ENCODE measurements at places on chromosomes 2 and 18.

GRCh38 chr2:64750001-64750816, 96.5 kb upstream of the SERTAD2 start:
- DNase-seq = peak; percentile 32

- no peak for DNase-seq
These were observed 31.9 kb downstream of the CIB4 start for GRCh38 chr2:26609205-26609631.

DNA sequence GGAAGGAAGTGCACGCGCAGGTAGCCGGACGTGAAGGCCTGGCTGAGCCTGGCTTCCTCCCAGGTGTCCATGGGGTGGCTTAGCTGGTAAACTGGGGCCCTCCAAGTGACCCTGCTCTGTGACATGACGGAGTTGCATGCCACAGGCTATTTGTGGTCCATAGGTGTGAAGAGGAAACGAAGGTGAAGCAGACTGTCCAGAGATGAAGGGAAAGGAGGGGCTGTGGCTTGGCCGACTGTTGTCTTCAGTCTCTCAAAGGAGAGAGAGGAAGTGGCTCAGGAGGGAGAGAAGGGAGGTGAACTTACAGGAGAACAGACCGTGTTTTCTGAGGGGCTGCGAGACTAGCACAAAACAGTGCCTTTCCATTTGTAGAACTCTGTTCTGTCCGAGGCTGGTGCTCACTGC, 19.3 kb downstream of the INPP5D start:
- no peak for DNase-seq

GRCh38 chr2:143841935-143842334, 678.0 kb downstream of the ZEB2 start:
- no peak for DNase-seq

DNA sequence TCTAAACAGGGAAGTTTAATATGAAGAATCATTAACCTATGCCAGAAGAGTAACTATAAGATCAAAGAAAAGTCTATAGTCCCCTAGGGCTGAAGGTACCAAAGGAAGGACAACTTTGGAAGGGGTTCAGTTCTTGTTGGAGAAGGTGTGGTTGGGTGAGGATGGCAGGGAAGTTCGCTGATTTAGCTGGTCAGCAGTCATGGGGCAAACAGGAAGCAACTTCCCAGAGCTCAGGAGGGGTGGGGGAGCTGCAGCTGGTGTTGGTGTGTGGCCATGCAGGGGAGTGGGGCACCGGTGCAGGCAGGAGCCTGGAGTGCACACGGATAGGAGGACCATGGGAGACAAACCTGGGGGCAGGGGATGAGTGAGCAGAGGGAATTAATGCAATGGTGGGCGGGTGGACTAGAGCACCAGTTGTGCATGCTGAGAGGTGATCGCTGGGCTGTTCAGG, 34.0 kb downstream of the FHOD3 start:
- no peak for DNase-seq

DNA sequence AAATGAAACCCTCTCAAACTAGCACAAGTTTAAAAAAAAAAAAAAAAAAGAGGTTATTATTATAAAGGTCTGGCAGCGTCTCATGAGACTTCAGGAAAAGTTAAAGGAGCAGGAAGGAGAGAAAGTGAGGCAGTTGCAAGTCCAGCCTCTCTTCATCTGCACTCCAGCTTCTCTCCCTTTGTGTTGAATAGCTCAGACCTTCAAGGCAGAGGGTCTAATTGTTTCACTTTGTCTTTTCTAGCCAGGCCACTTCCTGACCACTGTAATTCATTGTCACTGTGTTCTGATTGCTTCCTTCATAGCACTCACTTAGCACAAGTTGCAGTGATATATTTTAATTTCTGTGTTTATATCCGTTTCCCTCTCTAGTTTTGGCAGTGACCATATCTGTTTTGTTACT, 99.9 kb downstream of the SPATS2L start:
- no peak for DNase-seq

DNA sequence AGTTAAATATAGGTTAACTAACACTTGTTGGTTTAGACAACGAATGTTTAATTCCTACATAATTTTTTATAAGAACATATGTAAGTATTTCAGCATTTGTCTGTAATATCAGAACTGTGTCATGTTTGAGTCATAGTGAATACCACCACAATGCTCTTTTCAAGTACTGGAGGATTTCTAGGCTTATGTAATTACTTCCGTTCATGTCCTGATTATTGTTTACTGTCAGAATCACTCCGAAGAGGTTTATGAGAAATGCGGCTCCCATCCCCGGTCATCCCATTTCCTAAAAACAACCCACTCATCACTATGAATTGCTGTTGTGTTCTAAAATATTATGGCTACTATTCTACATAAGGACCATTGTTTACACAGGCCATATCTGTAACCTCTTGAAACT, 45.1 kb downstream of the CDH19 start:
- DNase-seq = no peak

- DNase-seq = no peak
These were observed 57.8 kb upstream of the CBLN2 start for GRCh38 chr18:72601944-72602343.

- no peak for DNase-seq
These were observed 2.1 kb downstream of the RIT2 start for GRCh38 chr18:43113220-43113895.

DNA sequence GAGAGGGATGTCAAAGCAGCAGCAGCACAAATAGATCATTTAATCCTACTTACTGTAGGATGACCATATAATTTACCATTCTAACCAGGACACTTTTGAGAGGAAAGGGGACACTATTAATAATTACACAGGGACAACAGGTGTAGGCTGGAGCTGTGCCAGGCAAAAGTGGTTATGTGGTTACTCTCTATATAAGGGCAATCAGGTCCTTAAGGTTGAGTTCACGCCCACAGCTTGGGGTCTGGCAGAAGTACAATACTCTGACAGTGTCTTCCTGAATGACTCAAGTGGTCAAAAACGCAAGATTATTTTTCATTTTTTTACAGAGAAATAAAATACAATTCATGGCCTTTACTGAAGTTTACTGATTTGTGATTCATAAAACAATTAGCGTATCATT, 2.8 kb downstream of the PREPL start:
- DNase-seq = no peak

DNA sequence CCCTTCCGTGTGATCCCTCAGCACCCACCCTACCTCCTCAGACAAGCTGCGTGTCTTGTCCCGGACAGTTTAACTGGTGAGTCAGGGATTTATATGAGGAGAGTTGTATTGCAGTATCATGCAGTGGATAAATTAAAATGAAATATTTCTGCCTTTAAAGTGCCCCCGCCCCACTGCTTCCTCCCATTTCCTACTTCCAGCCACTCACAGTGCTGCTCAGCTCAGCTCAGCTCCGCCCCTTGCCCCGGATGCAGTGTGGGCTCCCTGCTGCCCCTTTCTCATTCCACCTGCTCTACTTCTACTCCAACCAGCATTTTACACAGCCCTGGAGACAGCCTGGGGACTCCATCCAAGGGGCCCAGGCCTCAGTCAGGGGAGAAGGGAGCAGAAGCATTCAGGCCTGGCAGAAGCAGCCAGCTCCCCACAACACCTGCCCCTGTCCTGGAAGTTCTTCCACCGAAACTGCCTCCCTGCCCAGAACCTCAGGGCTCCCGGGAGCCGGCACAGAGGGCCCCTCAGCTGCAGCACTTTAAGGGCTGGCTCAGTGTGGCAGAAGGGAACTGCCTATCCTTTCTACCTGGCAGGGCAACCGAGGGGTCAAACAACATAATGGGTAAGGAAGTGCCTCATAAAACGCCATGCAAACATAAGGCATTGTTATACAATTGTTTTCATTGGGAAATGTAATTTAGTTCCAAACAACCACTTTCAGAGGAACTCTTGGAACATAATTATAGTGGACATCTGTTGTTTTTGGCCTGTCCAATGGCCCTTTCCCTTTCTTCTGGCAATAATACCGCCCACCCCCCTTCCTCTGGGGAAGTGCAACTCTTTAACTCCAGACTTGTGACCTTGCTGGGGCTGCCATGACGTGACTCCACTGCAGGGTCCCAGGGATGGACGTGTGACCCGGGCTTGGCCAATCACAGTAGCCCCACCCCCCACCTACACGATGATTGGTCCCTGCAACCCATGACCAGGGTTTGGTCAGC, 102.3 kb downstream of the LIPG start:
- no peak for DNase-seq

DNA sequence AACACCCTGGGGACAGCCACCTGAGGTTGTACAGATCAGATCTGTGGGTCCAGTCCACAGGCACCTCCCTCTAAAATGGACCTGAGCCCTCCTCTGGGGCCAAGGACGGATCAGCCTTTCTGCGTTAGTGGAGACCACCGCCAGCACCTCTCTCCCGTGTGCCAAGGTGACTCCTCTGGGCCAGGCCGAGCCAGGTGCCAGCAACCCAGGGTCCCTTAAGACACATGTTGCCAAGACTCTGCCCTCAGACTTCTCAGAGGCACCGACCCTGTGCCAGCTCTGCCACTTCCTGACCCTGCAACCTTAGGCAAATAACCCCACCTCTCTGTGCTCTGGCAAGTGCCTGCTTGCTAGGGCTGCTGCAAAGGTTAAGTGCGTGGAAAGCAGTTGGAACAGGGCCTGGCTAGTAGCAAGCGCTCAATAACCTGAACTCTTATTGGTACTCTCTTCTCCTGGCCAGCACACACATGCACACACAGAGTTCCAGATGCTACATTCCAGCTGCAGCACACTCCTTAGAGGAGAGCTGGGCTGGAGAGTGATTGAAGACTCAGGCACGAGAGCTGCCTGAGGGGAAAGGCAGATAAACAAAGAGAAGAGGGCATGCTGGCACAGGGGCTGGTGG, 105.6 kb downstream of the TNS1 start:
- no peak for DNase-seq

DNA sequence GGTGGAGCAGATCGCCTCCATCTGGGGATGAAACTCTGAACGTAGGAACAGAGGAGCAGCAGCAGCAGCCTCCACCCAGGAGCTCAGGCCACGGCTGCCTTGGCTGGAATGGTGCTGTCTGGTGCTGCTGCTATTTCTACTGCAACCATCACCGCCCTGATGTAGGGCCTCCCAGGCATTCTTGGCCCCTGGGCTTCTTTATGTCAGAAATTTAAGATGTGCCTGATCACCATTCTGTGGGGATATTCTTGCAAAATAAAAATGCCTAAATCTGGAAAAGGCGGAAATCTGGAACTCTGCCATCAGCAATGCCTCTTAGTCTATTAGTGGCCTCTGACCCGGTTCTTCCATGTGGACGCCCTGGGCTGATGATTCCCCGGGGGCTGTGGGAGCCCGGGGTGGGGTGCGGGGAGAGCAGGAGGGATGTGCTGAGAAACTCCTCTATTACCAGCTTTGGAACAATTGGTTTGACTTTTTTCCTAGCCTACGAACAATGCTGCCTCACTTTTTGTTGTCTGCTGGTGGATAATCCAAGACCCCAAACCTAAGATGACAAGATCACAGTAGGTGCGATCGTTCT, 47.2 kb downstream of the FAM124B start:
- DNase-seq = no peak
